Myometrial cell (primary cell): ENCODE measurements at places on chromosomes 6 and 20. TPM values are rescaled to one million over a fixed set of nuclear protein-coding genes. Genes with fewer than 3 reads are reported as not detected.

TFAP2A gene
- not detected in 2 replicates for total RNA-seq

BPIFB1 gene
- not detected in 2 replicates for total RNA-seq

POM121L2 gene
- not detected in 2 replicates for total RNA-seq

MAP3K5 gene
- total RNA-seq, result 40.9 and 50.5 TPM in 2 replicates

RPS10 gene
- total RNA-seq, result 3,823 and 5,765 TPM in 2 replicates

KLC4 gene
- total RNA-seq, result 10.3 and 21.6 TPM in 2 replicates

CFB gene
- 0.86 and 1.6 TPM in 2 replicates for total RNA-seq

IL17F gene
- not detected in 2 replicates for total RNA-seq

ELOVL2 gene
- not detected in 2 replicates for total RNA-seq

PBOV1 gene
- total RNA-seq, result not detected in 2 replicates

GLP1R gene
- total RNA-seq, result not detected in 2 replicates

KHDC1L gene
- total RNA-seq, result not detected in 2 replicates

PRL gene
- total RNA-seq, result not detected in 2 replicates

DEFB124 gene
- total RNA-seq, result not detected in 2 replicates

LGSN gene
- not detected in 2 replicates for total RNA-seq

BLOC1S5 gene
- 13.3 and 15.8 TPM in 2 replicates for total RNA-seq

ALDH8A1 gene
- 1.6 TPM in 1 of 2 replicates, not detected in the other for total RNA-seq

NTSR1 gene
- not detected in 2 replicates for total RNA-seq

RNF8 gene
- 23.7 and 32.9 TPM in 2 replicates for total RNA-seq

SLC17A1 gene
- not detected in 2 replicates for total RNA-seq

AIF1 gene
- total RNA-seq, result not detected in 2 replicates

LST1 gene
- total RNA-seq, result not detected in 2 replicates

HLA-DOB gene
- 0.29 and 1.1 TPM in 2 replicates for total RNA-seq

ZNF831 gene
- total RNA-seq, result not detected in 2 replicates

LY86 gene
- total RNA-seq, result not detected in 2 replicates

OGFR gene
- 42.4 and 53.9 TPM in 2 replicates for total RNA-seq

IL22RA2 gene
- not detected in 2 replicates for total RNA-seq

WFDC10B gene
- not detected in 2 replicates for total RNA-seq

GUCA1A gene
- 0.58 and 1.2 TPM in 2 replicates for total RNA-seq

PXDC1 gene
- 37.2 and 39.5 TPM in 2 replicates for total RNA-seq

KCNG1 gene
- total RNA-seq, result 50.0 and 58.2 TPM in 2 replicates

TCF19 gene
- total RNA-seq, result 30.6 and 34.0 TPM in 2 replicates

FAM184A gene
- total RNA-seq, result under 0.01 and 0.18 TPM in 2 replicates

MEP1A gene
- not detected in 2 replicates for total RNA-seq

ETV7 gene
- 0.18 TPM in 1 of 2 replicates, not detected in the other for total RNA-seq

HLA-DMB gene
- total RNA-seq, result not detected in 2 replicates

MRPL18 gene
- 122 and 129 TPM in 2 replicates for total RNA-seq

WFDC12 gene
- not detected in 2 replicates for total RNA-seq
